ENCODE measurements at places on chromosomes 5 and 9. TPM values are rescaled to one million over a fixed set of nuclear protein-coding genes. Genes with fewer than 3 reads are reported as not detected.

QRFP gene
- 0.74 TPM for polyA plus RNA-seq

PCSK1 gene
- polyA plus RNA-seq = 0.08 TPM

ANKRD20A1 gene
- 0.27 TPM for polyA plus RNA-seq

GABBR2 gene
- polyA plus RNA-seq = 0.28 TPM

CCDC180 gene
- 1.3 TPM for polyA plus RNA-seq

NMUR2 gene
- 0.57 TPM for polyA plus RNA-seq

TRIM7 gene
- polyA plus RNA-seq = not detected

DCP2 gene
- 8.8 TPM for polyA plus RNA-seq

Measured in hepatocyte (in vitro differentiated cells).